ENCODE measurements at places on chromosomes 5 and 9.

- peak; percentile 41 for DNase-seq
Measured at GRCh38 chr9:128554155-128554862, 1.9 kb downstream of the SPTAN1 start.

DNA sequence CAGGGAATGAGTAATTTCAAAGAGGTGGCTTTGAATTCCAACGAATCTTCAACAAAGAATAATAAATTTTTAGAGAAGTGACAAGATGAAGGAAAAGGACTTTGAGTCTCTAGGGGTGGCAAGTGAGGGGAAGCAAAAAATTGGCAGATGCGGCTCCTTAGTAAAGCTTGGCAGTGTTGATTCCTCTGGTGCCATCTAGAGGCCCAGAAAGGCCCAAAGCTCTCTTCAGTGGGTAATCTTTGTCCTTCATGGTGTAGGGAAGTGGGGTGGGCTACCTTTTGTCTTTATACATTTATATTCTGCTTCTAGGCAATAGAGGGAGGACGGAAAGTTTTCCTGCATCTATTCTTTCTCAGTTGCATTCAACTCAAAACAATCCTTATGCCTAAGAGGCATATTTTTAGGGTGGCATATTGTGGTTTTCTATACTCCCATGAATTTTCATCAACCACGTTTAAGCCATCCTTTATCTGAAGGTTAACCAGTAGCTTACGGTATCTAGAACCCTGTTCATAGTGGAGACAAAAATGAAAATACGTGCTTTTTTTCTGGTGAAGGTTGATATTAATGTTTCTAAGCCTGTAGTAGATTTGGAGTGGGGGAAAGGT lies 17.5 kb upstream of the ROPN1L start:
- no peak for DNase-seq

- DNase-seq: no peak
Measured at GRCh38 chr9:72458153-72458552, 63.3 kb upstream of the TMC1 start.

DNA sequence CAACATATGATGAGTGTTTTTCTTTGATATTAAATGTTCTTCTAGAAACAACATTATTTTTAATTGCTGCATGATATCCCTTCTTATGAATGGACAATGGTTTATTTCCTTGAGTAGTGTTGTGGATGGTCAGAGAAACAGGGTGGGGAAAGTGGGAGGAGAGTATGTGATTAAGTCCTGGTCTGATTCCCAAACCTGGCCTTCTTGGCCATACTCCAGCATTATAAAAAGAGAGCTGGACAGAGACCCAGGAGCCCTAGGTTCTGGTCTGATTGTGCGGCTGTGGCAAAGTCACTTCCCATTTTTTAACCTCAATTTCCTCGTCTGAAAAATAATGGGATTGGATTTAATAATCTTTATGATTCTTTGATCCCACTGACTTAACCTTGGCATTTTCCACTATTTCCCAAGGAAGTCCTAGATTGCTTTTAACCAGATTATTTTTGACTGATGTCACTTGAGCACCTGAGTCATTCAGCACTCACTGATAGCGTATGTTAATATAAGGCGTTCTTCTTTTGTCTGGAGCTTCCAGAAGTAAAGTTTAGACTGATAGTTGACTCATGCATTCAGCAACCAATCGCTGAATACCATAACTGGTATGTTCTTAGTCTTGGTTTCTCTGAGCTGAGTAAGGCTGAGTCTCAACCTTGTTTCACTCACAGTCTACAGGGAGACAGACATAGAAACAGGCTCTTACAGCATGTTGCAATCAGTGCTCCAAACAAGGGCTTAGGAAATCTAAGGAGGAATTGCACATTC lies 26.2 kb downstream of the OSMR start:
- no peak for DNase-seq

DNA sequence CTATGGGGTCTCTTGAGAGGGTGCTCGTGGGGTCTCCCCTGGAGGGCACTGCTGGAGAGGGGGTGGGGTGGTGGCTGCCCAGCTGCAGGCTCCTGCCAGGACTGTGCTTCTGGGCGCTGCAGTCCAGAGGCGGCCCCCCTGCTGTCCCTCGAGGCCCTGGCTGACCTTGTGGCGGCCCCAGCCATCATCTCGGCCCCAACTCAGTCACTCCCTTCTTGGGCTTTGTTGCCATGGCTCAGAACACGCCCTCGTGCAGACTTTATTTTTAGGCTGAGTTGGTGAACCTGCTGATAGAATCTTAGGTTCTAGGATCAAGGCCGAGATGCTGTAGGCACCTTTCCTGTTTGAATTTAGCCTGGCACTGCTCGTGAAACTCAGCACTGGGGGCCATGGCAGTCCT lies 22.8 kb downstream of the FBXW5 start:
- no peak for DNase-seq

- no peak for DNase-seq
Measured at GRCh38 chr5:173663352-173664153, 47.1 kb upstream of the BOD1 start.

Measured in stimulated activated CD4-positive, alpha-beta T cell treated with anti-CD3 and anti-CD28 coated beads, Interleukin-1b, Interleukin-23, amount 100 ng/mL, for 48 hours (primary cell).